ENCODE measurements at places on chromosomes 16 and 17.
A peak's percentile ranks its signal among the peaks of the same experiment; 100 is the strongest.

DNA sequence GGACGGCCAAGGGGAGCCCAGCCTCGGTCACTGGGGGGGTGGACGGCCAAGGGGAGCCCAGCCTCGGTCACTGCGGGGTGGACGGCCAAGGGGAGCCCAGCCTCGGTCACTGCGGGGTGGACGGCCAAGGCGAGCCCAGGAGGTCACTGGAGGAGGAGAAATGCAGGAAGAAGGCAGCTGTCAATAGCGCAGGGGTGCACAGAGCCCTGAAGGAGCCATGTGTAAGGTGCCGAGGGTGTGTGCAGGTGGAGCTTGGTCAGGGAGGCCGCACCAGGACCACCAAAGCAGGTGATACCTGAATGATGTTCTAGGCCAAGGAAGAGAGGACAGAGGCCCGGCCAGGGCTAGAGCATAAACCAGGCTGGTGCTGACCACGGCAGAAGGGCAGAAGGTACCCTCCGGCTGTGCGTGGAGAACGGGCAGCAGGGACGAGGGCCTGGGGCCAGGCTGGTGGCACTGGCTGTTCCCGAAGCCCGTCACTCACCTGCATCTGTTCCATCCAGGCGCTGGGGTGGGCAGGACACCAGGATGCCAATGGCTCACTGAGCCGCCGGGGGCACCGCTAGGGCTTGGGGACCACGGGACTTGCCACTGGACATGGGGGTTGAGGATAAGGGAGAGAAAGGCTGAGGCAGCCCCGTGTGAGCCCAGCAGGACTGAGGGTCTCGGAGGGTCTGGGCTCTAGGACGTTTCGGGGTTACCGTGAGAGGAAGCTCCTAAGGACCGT, 5.9 kb upstream of the CCDC57 start:
- DNase-seq = no peak

- DNase-seq = no peak
Measured at GRCh38 chr16:54912720-54913119, 17.9 kb upstream of the IRX5 start.

DNA sequence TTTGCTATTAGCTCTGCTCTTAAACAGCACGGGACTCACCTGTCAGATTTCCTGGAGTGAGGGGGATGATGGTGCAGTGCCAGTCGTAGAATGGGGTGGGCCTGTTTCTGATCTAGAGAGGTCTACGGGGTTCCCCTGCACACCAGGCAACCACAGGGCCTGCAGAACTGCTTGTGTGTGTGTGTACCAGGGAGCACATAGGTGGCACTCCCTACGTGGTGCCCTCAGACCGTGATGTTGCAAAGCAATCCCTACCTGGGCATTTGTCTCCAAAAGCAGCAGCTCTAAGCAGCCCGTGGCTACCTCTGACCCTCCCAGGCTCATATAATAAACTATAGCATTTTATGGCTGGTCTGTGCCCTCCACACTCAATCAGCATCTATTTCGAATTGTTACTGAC, 38.5 kb downstream of the MPRIP start:
- no peak for DNase-seq

DNA sequence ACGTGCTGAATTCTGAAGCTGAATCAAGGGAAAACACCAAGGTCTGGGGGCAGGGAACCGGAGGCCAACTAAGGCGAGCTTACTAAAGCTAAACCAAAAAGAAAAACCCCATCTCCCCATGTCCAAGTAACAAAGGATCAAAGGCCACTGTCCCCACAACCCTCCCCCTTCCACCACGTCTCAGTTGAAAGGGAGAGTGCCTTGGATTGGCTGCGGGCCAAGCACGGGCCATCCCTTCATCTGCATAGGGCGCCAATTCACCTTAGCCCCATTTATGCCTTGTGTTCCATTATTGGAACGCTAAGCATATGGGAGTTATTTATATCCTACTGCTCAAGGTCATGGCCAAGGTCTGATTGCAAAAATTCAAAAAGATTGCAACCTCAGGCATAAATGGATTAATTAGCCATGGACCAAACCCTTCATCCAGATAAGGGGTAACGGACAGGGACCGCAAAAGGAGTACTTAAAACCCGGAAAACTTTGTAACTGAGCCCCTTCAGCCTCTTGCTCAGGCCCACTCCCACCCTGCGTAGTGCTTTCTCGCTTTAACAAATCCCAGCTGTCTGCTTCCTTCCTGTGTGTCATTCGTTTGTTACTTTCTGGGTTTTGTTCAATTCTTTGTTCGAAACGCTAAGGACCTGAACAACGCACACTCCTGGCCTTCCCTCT, 740 bp upstream of the ATP6V0D1 start:
- DNase-seq = no peak

- DNase-seq = no peak
Measured at GRCh38 chr16:14354561-14355351, 275.3 kb downstream of the PARN start.

GRCh38 chr16:72051818-72052217, 2.5 kb upstream of the HP start:
- DNase-seq = no peak

DNA sequence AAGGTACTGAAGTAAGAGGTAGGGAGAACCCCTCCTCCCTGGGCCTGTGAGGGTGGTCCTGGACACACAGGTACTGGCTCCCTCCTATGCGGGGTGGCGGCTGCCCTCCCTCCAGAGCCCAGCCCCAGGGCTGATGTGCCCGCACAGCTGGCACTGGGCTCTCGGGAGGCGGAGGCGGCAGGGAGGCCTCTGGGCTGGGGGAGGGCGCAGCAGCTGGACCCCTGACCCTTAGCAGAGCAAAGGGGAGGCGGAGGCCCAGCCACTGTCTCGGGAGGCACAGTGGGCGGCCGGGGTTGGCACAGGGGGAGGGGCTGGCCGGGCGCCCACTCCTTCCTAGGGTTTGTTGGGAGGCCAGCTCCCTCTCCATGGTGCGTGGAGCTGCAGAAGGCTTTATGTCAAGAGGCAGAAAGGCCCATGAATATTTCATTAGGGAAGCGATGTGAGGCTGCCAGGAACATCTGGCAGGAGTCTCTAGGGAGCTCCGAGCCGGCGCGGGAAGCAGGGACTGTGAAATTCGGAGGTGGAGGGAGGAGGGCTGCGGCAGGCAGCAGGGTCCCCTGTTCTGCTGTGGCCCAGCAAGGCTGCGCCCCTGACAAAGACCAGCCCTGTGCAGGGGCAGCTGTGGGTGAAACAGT, 44.1 kb upstream of the ACSF3 start:
- DNase-seq = no peak

DNA sequence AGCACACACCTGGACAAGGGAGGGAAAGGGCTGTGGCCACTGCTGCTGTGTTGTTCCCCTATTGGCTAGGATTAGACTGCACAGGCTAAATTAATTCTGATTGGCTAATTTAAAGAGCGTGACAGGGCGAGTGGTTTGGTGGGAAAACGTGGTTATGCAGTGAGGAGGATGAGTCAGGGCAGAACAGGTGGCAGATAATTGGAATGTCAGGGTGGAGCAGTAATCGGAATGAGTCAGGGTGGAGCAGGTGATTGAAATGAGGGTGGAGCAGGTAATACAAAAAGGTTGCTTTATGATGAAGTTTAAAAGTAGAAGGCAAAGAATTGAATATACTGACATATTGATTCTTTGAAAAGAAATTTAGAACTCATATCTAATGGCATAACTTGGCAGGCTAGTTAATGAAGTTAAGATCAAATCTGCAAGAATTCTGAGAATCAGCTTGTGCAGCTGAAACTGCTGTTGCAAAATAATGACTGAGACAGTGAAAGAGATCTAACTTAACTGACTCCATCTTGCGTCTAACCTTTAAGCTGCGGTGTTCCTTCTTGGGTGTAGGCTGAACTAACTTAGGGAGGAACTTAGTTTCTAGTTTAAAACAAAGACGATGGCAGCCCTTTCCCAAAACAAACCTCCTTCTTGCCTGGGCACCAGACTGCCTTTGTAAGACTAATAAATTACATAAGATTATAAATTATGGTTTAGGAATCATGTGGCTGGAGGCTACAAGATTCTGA, 174.3 kb downstream of the UTP18 start:
- no peak for DNase-seq

GRCh38 chr17:79838522-79839274, 542 bp downstream of the CBX4 start:
- no peak for DNase-seq

- DNase-seq = no peak
Measured at GRCh38 chr17:14304222-14304772, 3.4 kb downstream of the HS3ST3B1 start.

DNA sequence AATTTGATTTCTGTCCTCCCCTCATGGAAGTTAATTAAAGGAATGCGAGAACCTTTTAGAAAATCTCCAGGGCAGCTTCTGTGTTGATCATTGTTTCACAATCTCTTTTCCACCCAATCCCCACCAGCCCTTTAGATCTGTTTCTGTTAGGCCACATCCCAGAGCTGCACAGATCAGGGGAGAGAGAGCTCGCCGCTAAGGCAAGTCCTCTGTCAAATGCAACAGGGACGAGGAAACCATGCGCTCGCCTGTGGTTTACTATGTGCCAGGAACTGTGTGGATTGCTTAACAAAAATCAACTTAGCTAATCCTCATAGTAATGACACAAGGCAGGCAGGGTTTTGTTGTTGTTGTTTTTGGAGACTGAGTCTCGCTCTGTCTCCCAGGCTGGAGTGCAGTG, 115.4 kb downstream of the SALL1 start:
- no peak for DNase-seq

DNA sequence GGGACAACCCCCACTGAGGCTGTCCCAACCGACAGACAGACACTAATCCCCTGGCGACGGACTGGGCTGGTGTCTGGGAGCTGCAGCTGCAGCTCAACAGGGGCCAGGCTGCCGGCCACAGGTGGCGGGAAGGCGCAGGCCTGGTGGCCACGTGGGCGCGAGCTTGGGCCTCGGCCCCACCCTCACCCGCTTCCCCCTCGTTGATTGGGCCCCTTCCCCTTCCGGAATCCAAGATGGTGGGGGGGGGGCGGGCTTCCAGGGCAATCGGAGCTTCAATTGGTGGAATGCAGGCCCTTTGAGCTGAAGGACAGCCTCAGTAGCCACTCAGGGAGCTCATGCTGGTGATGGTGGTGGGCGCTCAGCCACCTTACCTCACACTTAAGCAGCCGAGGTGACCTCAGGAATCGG, 8.7 kb upstream of the TBX4 start:
- peak; percentile 68 for DNase-seq

- DNase-seq = no peak
Measured at GRCh38 chr17:62923258-62924150, 42.5 kb upstream of the TANC2 start.

- peak; percentile 53 for DNase-seq
Measured at GRCh38 chr17:66952031-66952524, 12.4 kb upstream of the CACNG4 start.

DNA sequence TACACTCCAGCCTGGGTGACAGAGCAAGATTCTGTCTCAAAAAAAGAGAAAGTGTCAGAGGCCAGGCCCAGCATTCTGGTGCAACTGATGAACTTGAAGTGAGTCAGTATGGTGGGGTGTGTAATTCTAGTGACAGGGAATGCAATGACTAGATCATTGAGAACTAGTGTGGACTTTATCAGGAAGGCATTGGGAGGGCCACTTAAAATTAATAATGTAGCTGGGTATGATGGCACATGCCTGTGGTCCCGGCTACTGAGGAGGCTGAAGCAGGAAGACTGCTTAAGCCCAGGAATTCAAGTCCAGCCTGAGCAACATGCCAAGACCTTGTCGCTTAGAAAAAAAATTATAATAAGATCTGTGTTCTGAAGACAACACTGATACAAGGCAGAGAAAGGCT, 90.8 kb downstream of the STX8 start:
- DNase-seq = no peak
